ENCODE measurements at places on chromosomes 2 and 18.

DNA sequence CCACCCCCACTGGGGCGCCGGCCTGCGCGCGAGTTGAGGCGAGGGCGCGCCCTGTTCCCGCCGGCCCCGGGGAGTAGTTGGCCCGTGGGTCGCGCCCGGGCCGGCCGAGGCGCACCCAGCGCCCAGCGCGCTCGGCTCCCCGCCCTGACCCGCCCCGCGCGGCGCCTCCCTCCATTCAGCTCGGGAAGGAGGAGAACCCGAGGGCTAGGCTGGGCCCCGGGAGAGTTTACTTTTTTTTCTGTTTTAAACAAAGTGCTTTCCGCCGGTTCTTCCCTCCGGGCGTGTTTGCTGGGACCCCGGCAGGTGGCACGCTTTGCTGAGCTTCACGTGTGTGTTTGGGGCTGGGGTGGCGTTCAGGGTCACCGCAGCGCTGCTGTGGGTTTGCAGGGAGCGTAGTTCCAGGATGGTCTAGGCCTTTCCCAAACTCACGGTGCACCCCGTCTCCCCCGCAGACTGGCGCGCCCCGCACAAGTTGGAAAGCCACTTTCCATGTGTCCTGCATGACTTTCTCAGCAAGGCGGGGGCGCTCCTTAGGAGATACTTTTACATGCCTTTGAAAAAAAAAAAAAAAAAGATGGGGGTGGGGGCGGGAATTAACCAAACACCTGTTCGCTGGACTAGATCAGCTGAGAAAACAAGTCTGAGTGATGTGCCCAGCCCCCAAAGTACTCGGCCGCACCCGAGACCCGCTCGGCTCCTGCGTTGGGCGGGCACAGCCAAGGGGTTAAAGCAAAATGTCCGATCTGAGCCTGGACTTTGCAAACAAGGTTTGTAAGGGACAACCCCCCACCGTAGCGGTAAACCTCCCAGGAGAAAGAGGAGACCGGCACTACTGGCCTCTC is 825 bp downstream of the ITGA6 start:
- DNase-seq = peak; percentile 72

GRCh38 chr2:219887870-219888269 is 260.4 kb downstream of the SLC4A3 start:
- DNase-seq = no peak

DNA sequence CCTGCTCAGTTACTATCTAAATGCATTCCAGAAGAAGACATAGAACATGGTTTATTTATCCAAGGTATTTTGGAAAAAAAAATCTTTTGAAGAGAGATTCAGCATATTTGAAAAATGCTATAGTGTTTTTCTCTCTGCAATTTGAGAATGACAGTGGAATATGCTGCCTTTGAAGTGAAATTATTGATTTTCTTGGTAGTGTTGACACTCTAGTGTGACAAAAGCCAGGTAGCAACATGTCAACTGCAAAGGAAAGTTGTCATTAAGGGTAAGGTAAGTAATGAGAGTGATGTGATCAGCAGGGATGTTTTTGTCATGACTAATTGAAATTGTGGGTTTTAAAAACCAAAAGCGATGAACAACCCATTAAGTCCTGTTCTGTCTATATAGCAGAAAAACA is 1387.1 kb upstream of the TMEFF2 start:
- no peak for DNase-seq

DNA sequence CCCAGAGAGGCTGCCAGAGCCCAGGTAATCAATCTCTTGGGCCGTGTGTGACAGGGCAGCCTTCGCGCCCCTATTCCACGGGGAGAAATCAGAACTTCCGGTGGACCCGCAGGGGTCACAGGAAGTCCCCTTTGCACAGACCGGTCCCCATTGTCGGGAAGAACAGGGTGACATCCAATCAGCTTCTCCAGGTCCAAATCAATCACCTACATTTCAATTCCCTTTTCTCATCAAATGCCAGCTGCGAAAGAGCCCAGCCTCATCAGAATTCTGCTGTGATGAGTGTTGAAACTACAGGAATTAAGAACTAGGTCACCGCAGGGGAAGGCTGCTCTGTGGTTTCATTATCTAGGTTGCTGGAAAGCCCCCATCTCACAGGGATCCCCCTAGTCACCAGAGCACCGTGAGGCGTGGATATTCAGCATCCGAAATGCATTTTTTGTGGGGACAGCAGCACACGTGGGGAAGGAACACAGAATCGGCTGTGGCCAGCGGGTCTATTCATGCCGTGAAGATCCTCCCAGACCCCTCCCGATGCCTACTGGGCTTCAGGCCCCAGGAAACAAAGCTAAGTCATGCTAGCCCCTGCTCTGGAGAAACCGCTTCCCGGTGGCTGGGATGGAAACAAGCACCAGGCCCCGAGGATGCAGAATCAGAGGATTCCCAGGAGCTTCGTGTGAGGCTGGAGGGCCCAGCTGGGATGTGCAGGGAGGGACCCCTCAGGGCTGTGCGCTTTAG is 193.7 kb upstream of the ID2 start:
- peak; percentile 77 for DNase-seq

- no peak for DNase-seq
Observed at GRCh38 chr2:239039479-239039861, 191.6 kb downstream of the TWIST2 start.

DNA sequence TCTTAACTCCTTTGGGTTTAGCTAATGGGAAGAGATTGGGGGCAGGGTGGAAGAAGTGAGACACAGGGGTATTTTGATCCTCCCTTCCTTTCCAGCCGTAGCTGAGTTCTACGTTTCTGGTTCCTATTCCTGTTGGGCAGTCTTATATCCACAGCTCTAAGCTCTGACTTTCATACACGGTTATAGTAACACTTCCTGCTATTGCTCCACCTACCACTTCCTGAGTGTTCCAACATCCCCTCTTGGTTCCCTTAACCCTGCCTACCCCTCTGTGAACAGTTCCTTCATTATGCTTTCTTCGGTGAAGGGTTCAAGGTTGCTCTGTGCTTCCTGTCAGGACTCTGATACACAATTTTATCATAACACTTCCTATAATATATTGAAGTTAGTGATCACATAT is 205.1 kb downstream of the DNAH7 start:
- no peak for DNase-seq

- no peak for DNase-seq
Observed at GRCh38 chr2:55917117-55917516, 6.5 kb downstream of the EFEMP1 start.

All from CD4-positive, alpha-beta T cell treated with Interleukin-6 at 100 ng/mL for 8 hours (primary cell).